OCI-LY7 (cell line): ENCODE measurements at places on chromosomes 5 and 9.
A peak's percentile ranks its signal among the peaks of the same experiment; 100 is the strongest.

- no peak for DNase-seq
These were observed 53.9 kb upstream of the HMHB1 start for GRCh38 chr5:143758015-143758414.

DNA sequence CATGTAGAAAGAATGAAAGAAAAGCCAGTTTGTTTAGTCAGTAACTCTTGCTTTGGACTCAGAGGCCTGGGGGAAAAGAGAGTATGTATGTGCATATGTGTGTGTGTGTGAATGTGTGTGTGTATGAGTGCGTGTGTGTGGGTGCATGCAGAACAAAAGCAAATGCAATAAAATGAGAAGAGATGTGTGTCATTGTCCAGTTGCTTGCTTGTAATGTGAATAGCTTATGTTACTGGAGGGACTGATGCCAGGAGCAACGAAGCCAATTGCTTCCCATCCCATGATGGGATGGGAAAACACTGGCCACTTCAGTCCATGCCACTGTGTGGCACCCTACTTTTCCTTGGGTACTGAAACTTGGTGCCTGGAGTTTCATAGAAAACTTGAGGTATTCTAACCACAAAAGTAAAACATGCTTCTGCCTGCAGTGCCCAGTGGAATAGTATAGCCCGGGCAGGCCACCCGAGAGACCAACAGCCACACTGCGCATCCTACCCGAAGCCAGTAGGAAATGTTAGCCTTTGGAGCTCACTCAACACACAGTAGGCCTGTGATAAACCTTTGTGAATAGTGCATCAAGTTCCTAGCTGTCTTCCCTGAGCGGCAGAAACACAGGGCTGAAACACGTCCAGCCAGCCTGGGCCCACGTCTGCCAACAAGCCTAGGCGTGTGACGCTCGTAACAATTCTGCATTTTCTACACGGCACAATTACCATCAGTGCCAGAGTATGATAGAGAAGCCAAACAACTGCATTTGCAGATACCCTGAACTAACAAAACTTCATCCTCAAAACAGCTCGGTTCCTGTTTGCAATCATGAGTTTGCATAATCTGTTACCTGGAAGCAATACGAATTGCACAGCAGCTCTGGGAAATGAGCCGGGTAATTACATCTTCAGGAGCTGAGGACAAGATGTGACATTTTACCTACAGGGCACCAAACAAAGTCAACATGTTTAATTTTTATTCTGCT is 198.1 kb downstream of the SYK start:
- no peak for DNase-seq

DNA sequence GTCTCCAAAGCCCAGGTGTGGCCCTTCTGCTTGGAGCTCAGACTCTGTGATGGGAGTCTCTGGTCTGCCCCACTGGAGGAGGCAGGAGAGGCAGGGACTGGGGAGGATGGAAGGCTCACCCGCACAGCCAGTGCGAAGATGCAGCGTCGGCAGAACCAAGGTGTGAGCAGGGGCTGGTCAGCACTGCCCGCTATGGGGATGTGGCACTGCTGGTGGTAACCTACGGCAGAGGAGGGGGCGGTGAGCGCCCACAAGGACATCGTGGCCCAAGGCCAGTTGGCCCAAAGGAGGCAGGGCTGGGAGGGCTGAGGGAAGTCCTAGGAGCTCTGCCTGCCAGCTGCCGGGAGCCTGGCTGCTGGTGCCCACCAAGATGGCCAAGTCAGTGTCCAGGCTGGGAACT is 7.3 kb downstream of the PHF19 start:
- no peak for DNase-seq

GRCh38 chr9:75213765-75214164 is 125.5 kb downstream of the OSTF1 start:
- no peak for DNase-seq

DNA sequence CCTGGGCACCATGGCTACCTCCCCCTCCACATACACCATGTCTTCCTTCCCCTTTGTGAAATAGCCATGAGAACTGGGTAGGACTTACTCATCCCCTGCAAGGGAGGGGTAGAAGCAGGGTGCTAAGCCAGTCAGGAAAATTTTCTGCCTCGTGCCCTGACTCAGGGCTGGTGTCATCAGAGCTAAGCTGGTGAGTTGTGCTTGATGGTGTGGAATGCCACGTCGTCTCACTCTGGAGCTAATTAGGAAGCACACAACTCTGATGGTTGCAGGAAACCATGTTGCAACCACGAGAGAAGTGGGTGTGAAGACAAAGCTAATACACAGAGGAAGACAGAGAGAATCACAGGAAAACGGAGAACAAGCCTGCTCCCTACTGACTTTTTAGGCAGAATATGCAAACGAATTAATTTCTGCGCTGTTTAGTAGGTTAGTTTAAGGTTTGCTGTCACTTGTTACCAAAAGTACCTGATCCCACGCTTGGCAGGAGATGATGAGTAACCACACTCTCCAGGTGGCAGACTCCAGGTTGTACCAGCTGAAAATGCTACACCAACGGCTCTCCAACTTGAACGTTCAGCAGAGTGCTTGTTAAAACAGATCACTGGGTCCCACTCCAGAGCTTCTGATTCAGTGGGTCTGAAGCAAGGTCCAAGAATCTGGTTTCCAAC is 54.5 kb downstream of the STK10 start:
- DNase-seq: no peak

GRCh38 chr9:110583237-110583636 is 3.7 kb upstream of the SVEP1 start:
- no peak for DNase-seq

- no peak for DNase-seq
These were observed 174.5 kb upstream of the DAP start for GRCh38 chr5:10935536-10935935.

DNA sequence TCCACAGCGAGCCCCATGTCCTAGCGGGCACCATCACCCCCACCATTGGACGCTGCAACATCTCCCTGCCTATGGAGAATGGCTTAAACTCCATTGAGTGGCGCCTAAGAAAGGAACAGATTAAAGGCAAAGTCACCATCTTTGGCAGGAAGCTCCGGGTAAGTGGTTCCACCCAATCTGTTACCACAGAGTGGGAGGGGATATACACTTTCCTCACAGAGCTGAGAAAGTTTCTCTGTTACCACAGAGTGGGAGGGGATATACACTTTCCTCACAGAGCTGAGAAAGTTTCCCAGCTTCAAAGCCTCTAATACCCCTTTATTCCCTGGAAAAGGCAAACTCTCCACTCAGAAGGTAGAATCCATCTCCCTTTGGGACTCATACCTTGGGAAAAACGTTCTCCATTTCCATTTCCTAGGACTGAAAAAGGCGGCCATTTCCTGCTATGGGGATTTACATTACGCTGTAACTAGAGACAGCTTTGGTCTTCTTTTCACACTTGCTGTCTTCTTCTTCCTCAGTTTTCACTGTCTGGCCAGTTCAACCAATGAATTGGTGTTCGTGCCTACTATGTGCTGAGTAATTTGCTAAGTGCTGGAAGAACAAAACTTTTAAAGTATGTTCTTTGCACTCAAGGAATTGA is 63.4 kb upstream of the WWC1 start:
- no peak for DNase-seq

- DNase-seq: no peak
These were observed 167.4 kb downstream of the ICE1 start for GRCh38 chr5:5589857-5590256.

DNA sequence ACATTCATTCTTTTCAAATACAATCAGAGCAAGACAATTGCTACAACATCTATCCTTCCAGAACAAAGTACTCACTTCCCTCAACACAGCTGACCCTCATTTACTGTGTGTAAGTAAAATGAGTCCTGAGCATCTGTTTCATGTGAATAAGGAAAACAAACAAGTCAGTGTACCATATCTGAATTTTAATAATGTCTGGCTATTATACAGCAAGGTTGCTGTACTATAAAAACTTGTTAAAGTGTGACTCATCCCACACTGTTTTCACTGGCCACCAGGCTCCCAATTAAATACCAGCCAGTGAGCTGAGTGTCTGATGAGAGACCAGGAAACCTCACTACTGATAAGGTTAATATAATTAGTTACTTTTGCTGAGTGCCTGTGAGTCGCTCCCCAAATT is 339.8 kb downstream of the AGTPBP1 start:
- no peak for DNase-seq

- DNase-seq: no peak
These were observed 95.1 kb downstream of the ANXA2R start for GRCh38 chr5:42944989-42945388.

- DNase-seq: no peak
These were observed 287.8 kb upstream of the TUT7 start for GRCh38 chr9:86641970-86642369.

- no peak for DNase-seq
These were observed 222.3 kb downstream of the ARL15 start for GRCh38 chr5:54088081-54088480.

DNA sequence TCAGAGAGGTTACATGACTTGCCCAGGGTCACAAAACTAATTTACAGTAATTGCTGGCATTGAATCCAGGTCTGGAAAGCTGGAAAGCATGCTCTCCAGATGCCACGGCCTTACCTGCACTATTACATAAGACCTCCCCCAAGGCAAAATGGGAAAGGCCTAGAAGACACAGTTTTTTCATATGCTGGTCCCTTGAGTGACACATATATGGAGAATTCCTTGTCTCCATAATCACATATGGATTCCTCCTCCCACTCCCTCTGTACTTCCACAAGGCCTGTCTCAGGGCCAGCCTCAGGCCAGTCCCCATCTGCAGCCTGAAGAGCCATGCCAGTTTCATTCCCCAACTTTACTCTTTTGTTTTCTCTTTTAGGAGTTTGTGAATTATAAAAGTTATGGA is 28.6 kb upstream of the MEIKIN start:
- no peak for DNase-seq

DNA sequence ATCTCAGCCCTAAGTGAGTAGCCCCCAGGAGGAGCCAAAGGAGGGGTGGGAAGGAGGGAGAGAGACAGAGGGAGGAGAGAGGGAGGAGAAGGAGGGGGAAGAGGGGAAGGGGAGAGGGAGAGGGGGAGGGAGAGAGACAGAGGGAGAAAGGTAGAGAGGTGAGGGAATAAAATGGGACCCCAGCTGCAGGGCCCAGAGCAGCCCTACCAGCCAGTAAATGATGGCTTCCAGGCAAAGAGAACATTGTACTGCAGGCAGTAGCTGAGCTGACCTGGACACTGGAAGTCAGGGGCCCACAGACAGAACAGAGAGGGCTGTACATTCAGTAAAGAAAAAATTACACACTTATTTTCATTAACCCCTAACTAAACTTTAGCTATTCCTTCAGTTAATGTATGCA is 57.8 kb upstream of the GNE start:
- DNase-seq: no peak

- no peak for DNase-seq
These were observed 418.8 kb downstream of the KDM4C start for GRCh38 chr9:7176561-7176960.

DNA sequence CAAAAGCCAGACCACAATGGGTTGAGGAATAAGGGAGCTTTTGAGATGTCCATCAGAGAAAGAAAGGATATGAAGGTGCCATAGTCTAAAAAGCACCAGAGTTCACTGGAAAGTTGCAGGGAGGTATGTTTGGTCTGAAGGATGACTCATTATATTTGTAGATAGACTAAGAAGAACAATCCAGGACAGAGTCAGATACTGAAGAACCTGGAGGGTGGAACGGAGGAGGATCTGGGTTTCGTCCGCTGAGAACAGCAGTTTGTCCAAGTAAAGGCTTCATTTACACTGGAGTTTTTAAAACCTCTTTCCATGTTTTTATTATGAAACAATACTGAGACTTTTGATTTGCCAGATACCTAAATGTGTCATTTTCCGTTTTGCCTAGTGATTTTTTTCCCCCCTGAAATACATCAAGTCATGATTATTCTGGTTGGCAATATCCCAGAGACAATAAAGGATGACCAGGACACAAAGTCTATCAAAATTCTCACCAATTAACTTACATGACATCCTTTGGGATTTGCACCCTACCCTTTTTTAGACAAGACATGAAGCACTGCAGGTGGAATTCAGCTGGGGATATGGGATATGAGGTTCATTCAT is 219.9 kb downstream of the MLLT3 start:
- no peak for DNase-seq

GRCh38 chr9:71306134-71306533 is 184.7 kb upstream of the TRPM3 start:
- no peak for DNase-seq

DNA sequence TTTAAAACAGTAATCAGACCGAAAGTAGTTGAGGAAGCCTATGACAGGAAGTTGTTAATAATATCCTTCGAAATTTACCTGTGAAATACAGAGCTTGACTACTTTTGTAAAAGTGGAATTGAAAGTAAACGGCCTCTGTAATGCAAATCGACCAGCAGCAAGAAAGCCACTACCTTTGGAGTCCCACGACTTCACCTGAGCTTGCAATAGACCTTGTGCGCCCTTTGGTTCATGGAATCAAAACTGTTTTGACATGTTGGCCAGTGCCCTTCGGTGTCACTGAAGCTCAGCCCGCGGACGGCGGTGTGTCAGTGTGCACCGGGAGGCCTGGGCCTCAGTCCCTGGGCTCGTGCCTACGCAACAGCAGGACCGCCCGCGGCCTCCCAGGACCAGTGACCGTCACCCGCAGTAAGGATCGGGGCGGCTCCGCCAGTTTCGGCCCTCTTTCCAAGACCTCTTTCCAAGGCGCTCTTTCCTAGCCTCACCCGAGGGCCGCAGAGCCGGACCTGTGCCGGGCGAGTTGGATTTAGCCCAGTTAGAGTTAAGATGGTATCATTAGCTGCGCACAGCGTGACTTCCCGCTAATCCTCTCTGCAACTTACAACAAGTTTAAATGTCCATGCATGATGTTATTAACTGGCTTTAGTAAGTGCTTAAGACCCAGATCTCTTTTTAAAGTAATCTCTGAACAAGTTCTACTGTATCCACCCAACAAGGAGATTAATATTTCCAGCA is 223.3 kb downstream of the MEF2C start:
- peak; percentile 69 for DNase-seq

- no peak for DNase-seq
These were observed 624.4 kb upstream of the C9orf72 start for GRCh38 chr9:28197653-28198052.

- DNase-seq: peak; percentile 35
These were observed 68.0 kb downstream of the CACNA1B start for GRCh38 chr9:137945581-137945980.

DNA sequence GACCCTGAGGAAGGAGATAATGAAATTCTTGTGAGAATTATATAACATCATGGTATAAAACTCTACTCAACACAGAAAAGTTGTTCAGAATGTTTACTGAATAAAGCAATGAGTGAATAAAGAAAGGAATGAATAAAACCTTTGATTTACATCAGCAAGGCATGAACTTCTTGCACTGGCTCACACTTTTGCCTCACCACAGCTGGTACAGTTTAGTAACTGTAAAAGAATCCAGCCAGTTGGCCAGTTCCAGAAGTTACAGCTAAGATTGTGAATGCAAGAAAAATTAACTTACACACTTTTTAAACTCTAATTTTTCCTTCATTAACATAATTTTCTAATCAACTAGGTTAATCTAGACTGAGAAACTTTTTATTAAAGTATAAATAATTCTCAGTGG is 490.9 kb downstream of the NFIB start:
- DNase-seq: no peak
